Bronchial epithelial cell (primary cell): ENCODE measurements at places on chromosomes 16 and 17.

DNA sequence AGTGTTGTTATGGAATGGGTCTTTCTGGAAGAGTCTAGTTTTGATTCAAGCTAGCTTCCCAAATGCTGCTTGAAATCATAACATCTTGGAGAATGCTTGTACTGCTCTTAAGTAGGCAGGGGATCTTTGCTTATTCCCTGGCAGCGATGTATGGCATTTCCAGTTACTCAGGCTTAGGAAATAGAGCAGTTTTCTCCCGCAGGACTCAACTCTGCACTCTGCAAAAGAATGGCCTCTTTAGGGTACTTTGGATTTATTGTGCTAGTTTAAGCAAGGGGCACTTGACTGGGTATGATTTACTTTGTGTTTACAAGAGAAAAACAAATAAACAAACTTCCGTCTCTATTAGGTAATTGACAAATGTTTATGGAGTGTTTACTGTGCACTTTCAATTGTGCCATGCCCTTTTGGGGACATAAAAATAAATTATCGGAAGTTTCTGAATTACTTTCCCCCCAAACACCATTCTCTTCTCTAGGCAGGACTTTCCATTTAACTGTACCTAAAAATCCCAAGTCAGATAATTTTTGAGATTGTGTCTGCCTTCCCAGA is 164.0 kb downstream of the MAP2K6 start:
- DNase-seq, result no peak

- no peak for DNase-seq
These were observed 7.8 kb downstream of the SYCE1L start for GRCh38 chr16:77207030-77207429.

DNA sequence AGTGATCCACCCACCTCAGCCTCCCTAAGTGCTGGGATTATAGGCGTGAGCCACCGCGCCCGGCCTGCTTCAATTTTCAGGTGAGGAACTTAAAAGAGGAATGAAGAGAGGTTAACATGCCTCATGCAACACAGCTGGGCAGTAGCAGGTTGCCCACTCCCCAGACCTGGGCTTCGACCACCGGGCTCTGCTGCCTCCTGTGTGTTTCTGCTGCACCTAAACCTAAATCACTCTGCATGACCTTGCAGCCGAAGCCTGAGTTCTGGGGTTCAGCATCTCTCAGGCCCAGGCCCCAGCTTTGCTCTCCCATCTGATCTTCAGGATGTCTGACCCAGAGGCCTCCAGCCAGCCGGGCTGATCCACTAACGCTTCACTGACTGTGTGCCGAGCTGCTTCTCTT is 112.6 kb downstream of the OR1D5 start:
- DNase-seq, result no peak

GRCh38 chr16:79093554-79093967 is 507.0 kb downstream of the MAF start:
- DNase-seq, result no peak

DNA sequence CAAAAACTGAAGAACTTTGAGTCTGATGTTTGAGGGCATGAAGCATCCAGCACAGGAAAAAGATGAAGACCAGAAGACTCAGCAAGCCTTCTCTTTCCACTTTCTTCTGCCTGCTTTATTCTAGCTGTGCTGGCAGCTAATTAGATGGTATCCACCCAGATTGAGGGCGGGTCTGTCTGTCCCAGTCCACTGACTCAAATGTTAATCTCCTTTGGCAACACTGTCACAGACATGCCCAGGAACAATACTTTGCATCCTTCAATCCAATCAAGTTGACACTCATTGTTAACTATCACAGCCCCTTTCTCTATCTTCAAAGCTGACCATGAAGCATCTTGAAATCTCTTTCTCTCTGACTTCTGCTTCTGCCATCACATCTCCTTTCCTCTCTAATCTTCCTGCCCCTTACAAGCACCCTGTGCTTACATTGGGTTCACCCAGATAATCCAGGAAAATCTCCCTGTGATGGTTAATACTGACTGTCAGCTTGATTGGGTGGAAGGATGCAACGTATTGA is 115.9 kb upstream of the CDH13 start:
- no peak for DNase-seq

GRCh38 chr17:19752216-19753050 is 4.3 kb upstream of the ALDH3A1 start:
- peak; percentile 61 for DNase-seq

GRCh38 chr16:73459586-73459985 is 411.7 kb upstream of the ZFHX3 start:
- DNase-seq, result no peak

GRCh38 chr17:58187675-58188074 is 4.9 kb upstream of the EPX start:
- DNase-seq, result no peak

DNA sequence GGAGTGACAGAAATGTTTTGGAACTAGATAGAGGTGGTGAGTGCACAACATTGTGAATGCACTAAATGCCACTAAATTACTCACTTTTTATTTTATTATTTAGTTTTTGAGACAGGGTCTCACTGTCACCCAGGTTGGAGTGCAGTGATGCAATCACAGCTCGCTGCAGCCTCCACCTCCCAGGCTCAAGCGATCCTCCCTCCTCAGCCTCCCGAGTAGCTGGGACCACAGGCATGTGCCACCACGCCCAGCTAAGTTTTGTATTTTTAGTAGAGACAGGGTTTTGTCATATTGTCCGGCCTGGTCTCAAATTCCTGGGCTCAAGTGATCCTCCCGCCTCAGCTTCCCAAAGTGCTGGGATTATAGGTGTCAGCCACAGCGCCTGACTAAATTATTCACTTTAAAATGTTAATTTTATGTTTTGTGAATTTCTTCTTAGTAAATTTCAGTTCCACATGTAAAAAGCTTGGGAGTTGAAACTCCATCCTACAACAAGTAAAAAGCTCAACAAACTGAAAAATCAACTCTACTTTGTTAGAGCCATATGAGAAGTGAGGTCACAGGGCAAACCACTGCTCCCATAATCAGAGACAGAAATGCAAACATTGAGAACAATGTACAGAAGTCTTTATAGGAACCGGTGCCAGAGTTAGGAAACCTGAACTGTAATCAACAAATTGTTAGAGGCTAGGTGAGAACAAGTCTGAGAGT is 13.8 kb upstream of the SLC5A10 start:
- DNase-seq, result no peak

DNA sequence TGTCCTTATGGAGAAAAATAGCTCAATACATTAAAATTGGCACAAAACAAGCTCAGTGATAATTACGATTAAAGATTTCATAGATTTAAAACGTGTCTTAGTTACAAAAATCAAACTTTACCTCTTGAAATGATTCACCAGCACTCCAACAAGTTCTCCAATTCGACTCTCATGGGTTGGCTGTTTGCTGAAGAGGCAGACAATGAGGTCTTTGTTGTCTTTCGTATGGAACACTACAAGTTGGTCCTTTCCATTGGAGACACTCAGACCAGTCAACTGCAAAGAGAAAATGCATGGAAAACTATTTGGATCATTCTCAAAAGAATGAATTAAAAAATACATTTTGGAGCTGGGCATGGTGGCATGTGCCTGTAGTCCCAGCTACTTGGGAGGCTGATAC is 118.2 kb downstream of the CDK5R1 start:
- DNase-seq, result no peak

- no peak for DNase-seq
These were observed 479 bp downstream of the IRX6 start for GRCh38 chr16:55324285-55325079.

DNA sequence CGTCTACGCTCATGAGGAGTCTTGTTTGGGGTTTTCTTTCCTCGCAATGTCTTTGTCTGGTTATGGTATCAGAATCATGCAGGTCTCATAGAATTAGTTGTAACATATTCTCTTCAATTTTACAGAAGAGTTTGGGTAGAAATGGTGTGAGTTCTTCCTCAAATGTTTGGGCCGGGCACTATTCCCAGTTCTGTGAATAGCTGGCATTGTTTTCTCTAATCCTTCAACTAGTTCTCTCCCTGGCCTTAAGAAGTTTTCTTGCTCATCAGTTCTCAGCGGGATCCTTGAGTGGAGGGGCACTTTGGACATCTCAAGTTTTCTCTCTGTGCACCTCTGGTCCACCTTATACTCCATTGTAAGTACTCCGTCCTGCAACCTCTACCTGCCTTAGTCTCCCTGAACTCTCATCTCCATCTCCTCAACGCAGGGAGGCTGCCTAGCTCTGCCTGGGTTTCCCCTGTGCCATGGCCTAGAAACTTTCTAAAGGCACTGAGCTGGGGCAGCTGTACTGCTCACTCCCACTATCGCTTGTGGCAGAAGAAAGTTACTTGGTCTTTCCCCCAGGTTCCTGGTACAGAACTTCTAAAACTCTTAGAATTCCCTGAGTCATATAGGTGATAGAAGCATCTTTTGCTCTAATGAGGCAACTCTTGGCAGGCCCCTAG is 16.9 kb downstream of the NSMCE1 start:
- no peak for DNase-seq

GRCh38 chr16:29806641-29807425 is 504 bp downstream of the MAZ start:
- DNase-seq, result no peak

GRCh38 chr17:73562896-73563295 is 81.3 kb downstream of the SDK2 start:
- peak; percentile 20 for DNase-seq

DNA sequence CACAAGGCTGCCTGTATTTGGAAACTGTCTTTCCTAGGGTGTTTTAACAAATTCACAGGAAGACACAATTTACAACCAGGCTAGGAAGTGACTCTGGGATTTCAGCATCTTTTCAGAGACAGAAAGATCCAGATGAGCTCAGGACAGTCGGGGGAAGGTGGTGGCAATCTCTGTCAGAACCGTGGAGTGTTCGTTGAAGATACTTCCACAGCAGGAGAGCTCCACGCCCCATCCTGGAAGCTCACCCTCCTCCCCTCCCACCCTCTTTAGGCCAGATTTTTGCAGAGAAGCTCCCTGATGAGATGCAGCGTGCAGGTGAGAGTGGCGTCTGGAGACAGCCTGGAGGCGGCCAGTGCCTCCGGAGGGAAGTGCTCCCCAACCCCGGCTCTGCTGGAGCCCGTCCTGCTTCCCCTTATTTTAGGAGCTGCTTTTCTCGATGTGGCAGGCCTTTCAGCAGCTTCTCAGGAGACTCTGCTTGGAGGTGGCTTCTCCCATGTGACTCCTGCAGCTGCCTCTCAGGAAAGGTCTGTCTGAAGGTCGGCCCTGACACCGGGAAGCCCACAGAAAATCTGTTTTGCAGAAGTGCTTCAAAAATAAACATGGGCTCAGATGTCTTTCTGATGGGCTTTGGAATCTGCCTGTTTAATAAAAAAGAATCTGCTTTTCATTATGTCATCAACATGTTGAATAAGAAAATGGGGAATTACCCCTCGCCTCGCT is 186.4 kb upstream of the CHMP6 start:
- DNase-seq, result no peak

GRCh38 chr17:13557077-13557476 is 44.7 kb downstream of the HS3ST3A1 start:
- peak; percentile 5 for DNase-seq
